ENCODE measurements at places on chromosomes 13 and 19. TPM values are rescaled to one million over a fixed set of nuclear protein-coding genes. Genes with fewer than 3 reads are reported as not detected.

The RABAC1 gene
- 87.6 TPM for total RNA-seq

The PRTN3 gene
- total RNA-seq: not detected

The OVOL3 gene
- total RNA-seq: not detected

The GPR42 gene
- not detected for total RNA-seq

The ZNF667 gene
- 12.1 TPM for total RNA-seq

The LIM2 gene
- total RNA-seq: not detected

The B3GNT3 gene
- total RNA-seq: not detected

The KRTDAP gene
- not detected for total RNA-seq

The DAND5 gene
- not detected for total RNA-seq

The FBN3 gene
- not detected for total RNA-seq

The POLR1G gene
- total RNA-seq: 3.3 TPM

The KIR3DL2 gene
- total RNA-seq: not detected

The DLL3 gene
- 0.36 TPM for total RNA-seq

The SELENOV gene
- not detected for total RNA-seq

The LAIR2 gene
- total RNA-seq: not detected

The FUT2 gene
- total RNA-seq: not detected

The ATP4A gene
- total RNA-seq: not detected

The PROZ gene
- total RNA-seq: not detected

The CUL4A gene
- total RNA-seq: 90.8 TPM

The CDX2 gene
- total RNA-seq: not detected

The SLC46A3 gene
- total RNA-seq: 22.3 TPM

The TIMM29 gene
- total RNA-seq: 32.9 TPM

The JAK3 gene
- total RNA-seq: 122 TPM

The ADGRE3 gene
- not detected for total RNA-seq

The C1QTNF9B gene
- not detected for total RNA-seq

The SPRED3 gene
- total RNA-seq: 2.6 TPM

The NMRK2 gene
- total RNA-seq: not detected

The HIPK4 gene
- total RNA-seq: 0.19 TPM

The EDDM13 gene
- total RNA-seq: not detected

The ZNF525 gene
- total RNA-seq: 37.7 TPM

The MRPL57 gene
- 26.3 TPM for total RNA-seq

The ATXN8OS gene
- not detected for total RNA-seq

The FAM124A gene
- not detected for total RNA-seq

The WDR87 gene
- total RNA-seq: not detected

The FAAP24 gene
- total RNA-seq: 1.3 TPM

The CLEC17A gene
- total RNA-seq: 4.3 TPM

The S1PR4 gene
- 233 TPM for total RNA-seq

The TMEM91 gene
- total RNA-seq: 9.9 TPM

The CD79A gene
- total RNA-seq: 51.0 TPM

The TMIGD2 gene
- 43.9 TPM for total RNA-seq

The FFAR2 gene
- total RNA-seq: not detected

The ZNF709 gene
- 7.7 TPM for total RNA-seq

The RETN gene
- total RNA-seq: not detected

The ZNF606 gene
- 53.2 TPM for total RNA-seq

The MRPS31 gene
- total RNA-seq: 40.0 TPM

The ZNF154 gene
- total RNA-seq: 60.5 TPM

The BLVRB gene
- total RNA-seq: 12.8 TPM

The PEG3 gene
- 0.57 TPM for total RNA-seq

The ATP8B3 gene
- total RNA-seq: 1.6 TPM

The OR7A5 gene
- not detected for total RNA-seq

The COL4A2 gene
- total RNA-seq: not detected

The BRSK1 gene
- 2.9 TPM for total RNA-seq

The ZNF71 gene
- 7.9 TPM for total RNA-seq

The FUZ gene
- 28.8 TPM for total RNA-seq

Measured in naive thymus-derived CD8-positive, alpha-beta T cell (primary cell).